AG08396 (cell line): ENCODE measurements at places on chromosomes 7 and 10.

- DNase-seq, result no peak
Observed at GRCh38 chr7:110375068-110375467, 715.9 kb upstream of the LRRN3 start.

DNA sequence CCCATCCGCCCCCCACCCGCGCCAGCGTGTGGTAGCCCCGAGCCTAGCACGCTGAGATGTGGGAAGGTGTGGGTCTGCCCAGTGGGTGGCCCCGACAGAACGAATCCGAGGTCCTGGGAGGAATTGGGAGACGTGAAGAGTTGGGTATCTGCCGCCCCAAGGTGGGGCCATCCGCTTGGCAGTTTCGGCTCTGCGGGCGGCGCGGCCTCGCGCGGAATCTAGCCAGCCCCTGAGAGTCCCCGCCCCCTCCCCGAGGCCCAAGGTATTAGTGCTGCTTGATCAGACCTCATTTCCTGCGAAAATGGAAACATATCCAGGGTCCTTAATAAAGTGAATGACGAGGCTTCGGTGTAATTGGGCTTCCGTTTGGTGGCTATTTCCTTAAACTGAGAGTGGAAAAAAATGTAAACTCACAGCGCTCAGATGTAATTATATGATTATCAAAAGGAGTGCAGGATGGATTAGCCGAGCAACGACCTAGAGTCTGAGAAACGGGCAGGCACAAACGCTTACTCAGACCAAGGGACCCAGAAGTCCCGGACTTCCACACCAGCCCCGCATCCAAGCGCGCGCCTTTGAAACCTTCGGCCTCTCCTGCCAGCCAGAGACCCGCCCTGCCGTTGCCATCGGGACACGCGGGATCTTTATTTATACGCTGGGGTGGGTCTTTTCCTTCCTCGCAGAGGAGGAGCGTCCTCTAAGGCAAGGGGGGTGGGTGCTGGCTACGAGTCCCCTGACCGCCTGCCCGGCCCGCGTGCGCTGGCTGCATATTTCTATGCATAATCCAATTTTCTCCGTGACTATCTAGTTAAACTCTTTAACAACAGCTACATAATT is 12.8 kb downstream of the LBX1 start:
- DNase-seq, result no peak

GRCh38 chr7:50656141-50656895 is 91.1 kb upstream of the DDC start:
- no peak for DNase-seq

DNA sequence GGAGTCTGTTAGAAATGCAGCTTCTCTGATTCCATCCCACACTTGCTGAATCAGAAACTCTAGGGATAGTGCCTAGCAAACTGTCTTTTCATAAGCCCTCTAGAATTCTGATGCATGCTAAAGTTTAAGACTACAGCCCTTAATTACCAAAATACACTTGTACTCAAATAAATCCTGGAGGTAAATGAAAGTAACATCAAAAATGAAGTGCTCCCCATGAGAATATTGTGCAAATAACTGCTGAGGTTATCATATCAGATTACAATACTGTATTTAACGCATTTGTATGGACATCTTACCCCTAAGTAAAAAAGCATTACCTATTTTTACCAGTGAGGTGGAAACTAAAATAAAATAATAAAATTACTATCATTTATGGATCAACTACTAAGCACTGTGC is 104.7 kb downstream of the CHCHD3 start:
- no peak for DNase-seq
